ENCODE measurements at places on chromosomes 12 and 14.

- no peak for DNase-seq
Measured at GRCh38 chr12:132475304-132476037, 14.5 kb upstream of the FBRSL1 start.

DNA sequence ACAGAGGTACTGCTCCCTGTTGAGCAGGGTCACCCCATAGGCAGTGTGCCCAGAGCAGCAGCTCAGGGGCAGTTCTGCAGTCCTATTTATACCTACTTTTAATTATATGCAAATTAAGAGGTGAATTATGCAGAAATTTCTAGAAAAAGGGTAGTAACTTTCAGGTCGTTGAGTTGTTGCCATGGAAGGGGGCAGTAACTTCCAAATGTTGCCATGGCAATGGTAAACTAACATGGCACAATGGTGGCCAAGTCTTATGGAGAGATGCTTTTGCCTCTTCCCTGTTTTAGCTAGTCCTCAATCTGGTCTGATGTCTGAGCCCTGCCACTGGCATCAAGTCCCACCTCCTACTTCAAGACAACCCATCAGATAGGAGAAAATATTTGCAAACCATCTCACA lies 30.4 kb upstream of the P2RX7 start:
- no peak for DNase-seq

DNA sequence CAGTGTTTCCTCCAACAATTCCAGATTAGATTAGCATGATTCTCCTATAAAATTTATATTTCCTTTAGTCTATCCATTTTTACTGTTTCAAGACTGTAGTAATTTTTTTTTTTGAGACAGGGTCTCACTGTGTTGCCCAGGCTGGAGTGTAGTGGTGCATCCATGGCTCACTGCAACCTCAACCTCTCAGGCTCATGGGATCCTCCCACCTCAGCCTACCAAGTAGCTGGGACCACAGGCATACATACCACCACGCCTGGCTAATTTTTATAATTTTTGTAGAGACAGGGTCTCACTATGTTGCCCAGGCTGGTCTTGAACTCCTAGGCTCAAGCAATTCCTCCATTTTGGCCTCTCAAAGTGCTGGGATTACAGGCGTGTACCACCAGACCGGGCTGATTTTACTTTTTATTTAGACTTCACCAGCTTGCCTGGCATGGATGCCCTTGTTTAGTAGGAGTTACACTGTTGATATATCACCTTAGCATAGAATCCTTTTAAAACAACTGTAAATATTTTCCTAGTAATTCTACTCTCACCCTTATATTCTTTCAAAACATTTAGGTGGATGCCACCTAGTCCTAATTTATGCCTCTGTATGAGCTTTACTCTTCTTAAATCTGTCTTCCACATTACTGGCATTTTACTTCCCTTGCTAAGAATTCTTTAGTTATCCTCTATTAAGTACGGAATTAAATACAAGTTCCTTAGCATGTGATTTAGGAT lies 55.8 kb upstream of the LIMA1 start:
- no peak for DNase-seq

DNA sequence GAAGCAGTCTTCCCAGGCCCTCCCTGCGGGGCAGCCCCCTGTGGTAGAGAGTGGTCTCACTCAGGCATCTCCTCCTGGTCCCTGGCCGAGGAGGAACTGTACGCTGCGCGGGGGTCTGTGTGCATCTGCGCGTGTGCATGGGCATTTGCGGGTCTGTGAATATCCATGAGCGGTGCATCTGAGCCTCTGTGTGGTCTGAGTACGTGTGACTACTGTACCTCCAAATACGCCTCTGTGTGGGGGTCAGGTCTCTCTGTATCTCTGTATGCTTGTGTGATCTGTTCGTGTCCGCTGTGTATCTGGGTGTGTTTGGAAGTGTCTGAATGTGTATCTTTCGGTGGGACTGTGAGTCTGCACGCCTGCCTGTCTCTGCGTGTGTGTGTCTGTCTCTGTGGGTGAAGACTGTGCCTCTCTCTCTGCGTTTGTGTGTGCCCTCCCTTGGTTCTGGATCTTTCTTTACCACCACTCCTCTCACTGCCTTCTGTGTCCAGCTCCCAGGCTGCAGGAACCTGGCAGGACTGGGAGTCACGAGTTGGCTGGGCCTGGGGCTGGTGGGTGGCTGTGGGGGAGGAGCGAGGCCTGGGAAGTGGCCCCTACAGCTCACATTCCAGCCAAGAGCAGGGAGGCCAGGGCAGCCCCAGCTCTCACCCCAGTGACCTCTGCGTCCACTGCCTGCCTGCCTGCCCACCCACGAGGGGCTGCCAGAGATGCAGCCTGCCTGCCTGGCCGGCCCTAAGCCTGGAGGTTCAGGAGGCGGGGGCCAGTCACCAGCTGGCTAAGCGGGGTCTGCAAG lies 1.1 kb upstream of the PGF start:
- DNase-seq: no peak

DNA sequence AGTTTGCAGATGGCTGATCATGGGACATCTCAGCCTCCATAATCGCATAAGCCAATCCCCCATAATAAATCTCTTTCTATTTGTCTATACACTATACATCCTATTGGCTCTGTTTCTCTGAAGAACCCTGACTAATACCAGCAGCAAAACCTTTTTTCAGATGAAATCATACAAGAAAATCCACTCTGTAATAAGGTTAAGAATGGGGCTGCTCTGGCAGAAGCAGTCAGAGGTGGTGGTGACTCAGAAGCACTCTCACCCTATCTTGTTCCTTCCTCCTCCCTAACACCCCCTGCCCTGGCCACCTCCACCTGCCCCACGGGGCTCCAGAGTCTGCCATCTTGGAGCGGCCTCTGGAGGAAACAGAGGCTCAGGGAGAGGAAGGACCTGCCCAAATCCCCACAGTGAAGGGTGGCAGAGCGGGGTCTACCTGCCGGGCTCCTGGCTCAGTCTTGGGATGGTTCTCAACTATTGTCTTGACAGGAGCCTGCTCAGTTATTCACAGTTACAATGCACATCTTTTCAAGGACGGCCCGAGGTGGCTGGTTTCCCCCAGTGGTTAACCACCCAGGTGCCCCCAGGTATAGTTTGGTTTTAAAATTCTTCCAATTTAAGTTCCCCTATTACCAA lies 109.3 kb upstream of the EVL start:
- no peak for DNase-seq

Measured in fibroblast of the aortic adventitia (primary cell).